Fibroblast of skin of left biceps (primary cell): ENCODE measurements at places on chromosomes 7 and 10.

GRCh38 chr10:10870523-10871241, 147.0 kb upstream of the CELF2 start:
- DNase-seq, result no peak

GRCh38 chr7:141460781-141461715, 90.2 kb upstream of the AGK start:
- no peak for DNase-seq

DNA sequence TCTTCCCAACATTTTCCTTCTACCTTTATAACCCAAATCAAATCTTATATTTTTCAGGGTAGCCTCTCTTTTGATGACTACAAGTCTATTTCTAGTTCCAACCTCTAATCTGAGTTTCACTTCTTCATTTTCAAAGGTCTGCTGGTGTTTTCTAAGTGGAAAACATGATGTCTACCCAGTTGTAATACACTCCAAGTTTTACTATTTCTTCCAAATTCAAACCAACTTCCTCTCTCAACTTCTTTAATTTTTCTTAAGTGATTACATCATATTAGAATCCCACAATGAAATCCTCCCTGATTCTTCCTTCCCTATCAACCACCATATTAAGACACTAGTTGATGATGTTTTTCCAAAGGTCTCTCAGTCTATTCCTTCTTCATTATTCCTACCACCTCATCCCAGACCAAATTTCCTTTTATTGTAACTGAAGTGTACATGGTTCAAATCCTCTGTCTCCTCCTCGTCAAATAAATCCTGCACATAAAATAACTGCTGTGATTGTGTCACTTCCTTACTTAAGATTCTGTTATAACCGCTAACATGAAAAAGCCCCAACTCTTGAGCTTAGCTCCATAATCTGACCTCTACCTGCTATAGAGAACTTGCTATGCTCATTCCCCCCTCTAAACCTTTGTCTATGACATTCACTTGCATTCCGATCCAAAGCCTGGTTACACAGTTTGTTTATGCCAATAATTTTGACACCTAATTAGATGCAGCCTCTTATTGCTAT, 12.7 kb downstream of the TAS2R38 start:
- DNase-seq, result no peak

GRCh38 chr7:30213637-30214036, 70.8 kb upstream of the ZNRF2 start:
- DNase-seq, result no peak

- no peak for DNase-seq
Measured at GRCh38 chr10:57624856-57625592, 642.7 kb downstream of the IPMK start.

DNA sequence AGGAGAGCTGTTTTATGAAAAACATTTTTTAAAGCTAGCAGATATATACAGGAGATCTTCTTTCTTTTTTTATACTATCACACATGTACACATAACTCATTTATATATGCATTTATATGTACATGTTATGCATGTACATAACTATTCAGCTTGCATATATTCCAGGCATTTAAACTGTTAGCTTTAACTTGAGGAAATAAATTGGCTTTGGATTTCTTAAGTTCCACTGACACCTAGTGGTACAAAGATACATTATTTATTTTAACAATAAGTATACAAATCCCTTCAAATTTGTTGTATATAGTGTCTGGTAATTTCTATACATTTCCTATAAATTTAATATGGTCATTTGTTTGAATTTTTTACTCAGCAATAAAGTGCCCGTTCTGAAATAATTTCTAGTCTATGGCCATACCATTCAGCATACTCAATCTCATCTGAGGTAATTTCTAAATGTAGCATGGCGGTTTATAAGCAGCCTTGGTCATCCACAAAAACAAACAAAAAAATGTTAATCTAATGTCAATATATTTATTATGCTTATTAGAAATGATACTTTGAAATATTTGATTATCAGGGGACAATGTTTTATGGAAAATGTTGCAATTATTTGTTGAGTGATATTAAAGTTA, 11.6 kb downstream of the ZDHHC6 start:
- DNase-seq, result peak; percentile 5

DNA sequence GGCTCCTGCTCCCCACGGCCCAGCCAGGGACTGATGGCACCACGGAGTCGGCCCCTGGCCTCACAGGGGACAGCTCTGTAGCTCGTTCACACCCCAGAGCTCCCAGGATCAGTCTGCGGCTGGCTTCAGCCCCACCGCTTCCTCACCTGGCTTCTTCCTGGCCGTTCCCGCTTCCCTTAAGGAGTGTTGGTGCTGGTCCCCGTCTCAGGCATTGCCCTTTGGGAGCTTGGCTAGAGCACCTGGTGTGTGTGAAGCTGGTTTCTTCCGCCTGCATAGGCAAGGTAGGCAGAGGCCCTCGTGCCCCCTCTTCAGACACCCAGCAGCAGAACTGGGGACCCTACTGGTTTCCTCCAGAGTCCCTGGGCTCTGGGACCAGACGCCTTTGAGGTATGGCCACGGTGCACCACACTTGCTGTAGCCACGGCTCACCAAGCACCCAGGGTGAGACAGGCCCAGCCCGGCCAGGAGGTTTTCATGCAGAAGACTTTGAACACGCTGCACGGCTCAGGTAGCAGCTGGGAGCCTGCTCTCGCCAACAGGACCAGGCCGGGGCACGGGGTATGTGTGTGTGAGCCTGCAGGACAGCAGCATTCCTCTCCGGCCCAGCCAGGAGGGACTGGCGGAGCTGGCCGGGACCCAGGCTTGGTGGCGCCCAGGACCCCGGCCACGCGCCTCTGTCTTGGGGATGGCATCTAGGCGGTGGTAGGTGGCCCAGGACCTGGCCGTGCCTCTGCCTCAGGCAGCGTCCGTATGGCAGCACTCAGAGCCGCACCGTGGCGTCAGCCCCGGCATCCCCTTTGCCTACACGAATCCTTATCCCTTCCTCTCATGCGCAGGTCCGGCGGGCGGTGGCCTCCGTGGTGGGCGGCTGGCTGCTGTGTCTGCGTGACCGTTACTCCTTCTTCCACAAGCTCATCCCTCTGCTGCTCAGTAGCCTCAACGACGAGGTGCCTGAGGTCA, 13.2 kb upstream of the PRKAR1B start:
- no peak for DNase-seq

- no peak for DNase-seq
Measured at GRCh38 chr7:156257904-156258303, 382.7 kb upstream of the RNF32 start.

DNA sequence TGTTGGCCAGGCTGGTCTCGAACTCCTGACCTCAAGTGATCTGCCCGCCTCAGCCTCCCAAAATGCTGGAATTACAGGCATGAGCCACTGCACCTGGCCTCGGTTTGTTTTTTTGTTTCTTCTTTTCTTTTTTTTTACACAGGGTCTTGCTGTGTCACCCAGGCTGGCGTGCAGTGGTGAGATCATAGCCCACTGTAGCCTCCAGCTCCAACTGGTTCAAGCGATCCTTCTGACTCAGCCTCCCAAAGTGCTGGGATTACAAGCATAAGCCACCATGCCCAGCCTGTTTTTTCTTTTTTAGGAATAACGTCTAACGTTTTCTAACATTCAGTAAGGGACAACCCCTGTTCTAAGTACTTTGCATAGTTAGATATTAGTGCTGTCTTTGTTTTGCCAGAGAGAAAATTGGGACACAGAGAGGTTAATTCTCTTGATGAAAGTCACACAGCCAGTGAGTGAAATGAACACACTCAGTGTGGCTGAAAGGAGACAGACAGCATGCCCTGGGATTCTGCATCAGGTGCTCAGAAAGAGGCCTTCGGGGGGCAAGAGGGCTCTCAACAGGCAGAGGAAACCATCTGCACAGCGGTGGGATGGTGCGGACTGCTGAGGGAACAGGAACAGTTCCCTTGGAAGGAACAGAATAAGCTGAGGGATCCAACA, 4.3 kb downstream of the LIMK1 start:
- DNase-seq, result no peak

DNA sequence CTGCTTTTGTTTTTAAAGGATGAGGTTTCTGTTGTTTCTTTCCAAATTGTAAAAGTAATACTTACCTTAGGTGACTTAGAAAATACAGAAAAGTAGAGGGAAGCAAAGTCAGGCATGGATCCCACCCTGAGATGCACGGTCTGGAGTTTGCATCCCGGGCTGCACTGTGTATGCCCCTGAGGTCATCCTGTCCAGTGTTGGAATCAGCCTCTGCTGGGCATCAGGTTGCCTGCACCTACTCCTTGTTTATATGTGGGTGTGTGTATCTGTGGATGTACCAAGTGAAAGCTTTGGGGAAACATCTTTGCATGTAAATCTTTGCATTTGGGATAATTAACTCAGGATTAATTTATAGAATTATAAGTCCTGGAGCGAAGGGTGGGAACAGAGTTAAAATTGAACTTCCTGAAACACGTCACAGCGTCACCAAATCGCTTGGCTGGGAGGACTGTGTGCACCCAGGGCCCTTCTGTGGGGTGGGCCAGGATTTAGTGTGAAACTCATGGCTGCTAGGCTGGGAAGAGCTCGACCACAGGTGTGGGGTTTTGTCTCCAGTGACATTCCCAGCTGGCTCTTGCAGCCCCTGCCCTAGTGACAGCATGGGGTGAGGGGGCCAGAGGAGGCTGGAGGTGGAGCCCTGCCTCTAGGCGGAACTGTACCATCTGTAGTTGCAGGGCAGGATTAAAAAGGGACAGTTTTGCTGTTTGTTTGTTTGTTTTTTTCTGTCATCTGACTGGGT, 27.9 kb downstream of the GTF2IRD1 start:
- no peak for DNase-seq

GRCh38 chr7:128299109-128299607, 44.5 kb downstream of the RBM28 start:
- DNase-seq, result no peak

DNA sequence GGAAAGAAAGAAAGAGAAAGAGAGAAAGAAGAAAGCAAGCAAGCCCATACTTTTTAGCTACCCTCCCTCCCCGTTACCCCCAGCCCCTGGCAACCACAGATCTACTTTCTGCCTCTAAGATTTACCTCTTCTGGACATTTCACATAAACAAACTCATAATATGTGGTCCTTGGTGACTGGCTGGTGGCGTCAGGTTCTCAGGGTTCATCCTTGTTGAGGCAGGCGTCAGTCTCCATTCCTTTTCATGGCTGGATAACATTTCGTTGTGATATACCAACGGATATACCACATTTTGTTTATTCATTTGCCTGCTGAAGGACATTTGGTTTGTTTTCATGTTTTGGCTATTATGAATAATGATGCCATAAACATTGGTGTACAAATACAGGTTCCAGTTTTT, 30.5 kb downstream of the CDH23 start:
- no peak for DNase-seq

DNA sequence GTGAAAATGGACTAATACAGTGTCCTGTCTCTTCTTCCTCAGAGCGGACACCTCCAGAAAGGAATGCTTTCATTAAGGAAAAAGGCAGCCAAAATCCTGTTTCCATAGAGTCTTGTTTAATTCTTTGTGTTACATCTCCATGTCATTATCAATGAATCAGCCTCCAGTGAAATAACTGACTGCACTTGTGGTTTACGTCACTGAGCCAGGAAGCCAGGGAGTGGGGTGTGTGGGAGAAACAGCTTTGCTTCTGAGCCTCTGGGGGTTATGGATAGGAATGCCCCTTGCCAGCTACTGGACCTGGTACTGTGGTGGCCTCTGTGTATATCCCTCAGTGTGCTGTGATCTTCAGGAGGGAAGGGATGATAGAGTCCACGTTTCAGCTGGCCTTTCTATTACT, 416.8 kb downstream of the GALNT17 start:
- peak; percentile 10 for DNase-seq

- DNase-seq, result no peak
Measured at GRCh38 chr7:158052381-158053060, 535.1 kb downstream of the PTPRN2 start.
